ENCODE measurements at places on chromosomes 13 and 19.

DNA sequence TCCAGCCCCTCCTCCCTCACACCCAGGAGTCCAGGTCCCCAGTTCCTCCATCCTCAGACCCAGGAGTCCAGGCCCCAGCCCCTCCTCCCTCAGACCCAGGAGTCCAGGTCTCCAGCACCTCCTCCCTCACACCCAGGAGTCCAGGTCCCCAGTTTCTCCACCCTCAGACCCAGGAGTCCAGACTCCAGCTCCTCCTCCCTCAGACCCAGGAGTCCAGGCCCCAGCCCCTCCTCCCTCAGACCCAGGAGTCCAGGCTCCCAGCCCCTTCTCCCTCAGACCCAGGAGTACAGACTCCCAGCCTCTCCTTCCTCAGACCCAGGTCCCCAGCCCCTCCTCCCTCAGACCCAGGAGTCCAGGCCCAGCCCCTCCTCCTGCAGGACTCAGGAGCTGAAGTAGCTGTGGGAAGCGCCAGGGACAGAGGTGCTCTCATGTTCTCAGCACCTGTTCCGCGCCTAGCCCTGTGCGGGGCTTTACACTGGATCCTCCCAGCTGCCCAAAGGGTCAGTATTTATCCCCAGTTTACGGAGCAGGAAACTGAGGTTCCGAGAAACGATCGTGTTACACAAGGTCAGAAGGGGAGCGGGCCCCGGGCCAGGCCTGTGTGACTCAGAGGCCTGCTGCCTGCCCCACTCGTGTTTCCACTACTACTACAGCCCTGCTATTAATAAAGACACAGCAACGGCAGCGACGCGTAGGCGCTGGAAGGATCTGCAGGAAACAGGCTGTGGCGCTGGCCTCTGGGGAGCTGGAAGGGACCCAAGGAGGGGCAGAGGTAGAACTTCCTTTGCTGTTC, 1.7 kb upstream of the SBK3 start:
- DNase-seq = peak; percentile 61

GRCh38 chr13:28501547-28501946, 6.6 kb upstream of the FLT1 start:
- DNase-seq = no peak

DNA sequence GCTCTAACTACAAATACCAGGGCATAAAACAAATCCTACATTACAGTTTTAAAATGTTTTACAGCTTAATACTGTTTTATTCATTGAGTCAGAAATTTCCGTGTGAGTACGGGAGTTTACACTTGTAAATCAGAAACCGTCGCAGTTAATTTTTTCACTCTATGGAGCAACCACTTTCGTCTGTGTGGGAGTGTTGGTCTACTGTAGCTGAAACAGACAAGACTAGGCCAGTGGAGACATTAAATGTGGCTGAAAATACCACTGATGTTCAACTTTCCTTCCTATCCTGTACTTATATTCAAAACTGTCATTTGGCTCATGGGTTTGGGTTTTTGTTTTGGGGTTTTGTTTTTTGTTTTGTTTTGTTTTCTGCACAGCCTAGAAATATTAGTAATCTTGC, 268.7 kb downstream of the DCT start:
- DNase-seq = no peak

- DNase-seq = no peak
These were observed 13.2 kb upstream of the URI1 start for GRCh38 chr19:29928831-29929230.

- DNase-seq = no peak
These were observed 11.5 kb downstream of the CEACAM16 start for GRCh38 chr19:44710483-44710882.

GRCh38 chr19:2053601-2054389, 2.8 kb upstream of the MKNK2 start:
- DNase-seq = no peak

- no peak for DNase-seq
These were observed 23.9 kb downstream of the SLC25A42 start for GRCh38 chr19:19087676-19088075.

DNA sequence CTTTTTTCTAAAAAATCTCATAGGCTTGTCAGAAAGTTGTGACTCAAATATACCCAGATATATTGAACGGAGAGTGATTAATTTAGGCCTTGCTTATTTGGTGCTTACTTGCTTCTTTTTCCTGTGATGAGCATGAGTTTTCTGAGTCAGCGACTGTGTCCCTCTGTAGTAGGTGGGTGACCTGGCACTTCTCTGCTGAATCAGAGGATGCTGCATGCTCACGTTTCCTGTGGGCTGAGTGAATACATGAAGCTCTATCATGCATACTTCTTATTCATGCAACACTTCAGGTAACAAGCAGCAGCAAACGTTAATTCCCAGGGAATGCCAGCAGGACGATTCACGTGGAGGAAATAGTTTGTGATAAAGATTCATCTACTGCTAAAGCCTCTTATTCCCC, 245.0 kb downstream of the KLF5 start:
- DNase-seq = peak; percentile 4

- peak; percentile 88 for DNase-seq
These were observed 11.3 kb downstream of the PEAK3 start for GRCh38 chr19:2270423-2271233.

GRCh38 chr13:30027569-30028455, 177.4 kb upstream of the UBL3 start:
- DNase-seq = no peak

DNA sequence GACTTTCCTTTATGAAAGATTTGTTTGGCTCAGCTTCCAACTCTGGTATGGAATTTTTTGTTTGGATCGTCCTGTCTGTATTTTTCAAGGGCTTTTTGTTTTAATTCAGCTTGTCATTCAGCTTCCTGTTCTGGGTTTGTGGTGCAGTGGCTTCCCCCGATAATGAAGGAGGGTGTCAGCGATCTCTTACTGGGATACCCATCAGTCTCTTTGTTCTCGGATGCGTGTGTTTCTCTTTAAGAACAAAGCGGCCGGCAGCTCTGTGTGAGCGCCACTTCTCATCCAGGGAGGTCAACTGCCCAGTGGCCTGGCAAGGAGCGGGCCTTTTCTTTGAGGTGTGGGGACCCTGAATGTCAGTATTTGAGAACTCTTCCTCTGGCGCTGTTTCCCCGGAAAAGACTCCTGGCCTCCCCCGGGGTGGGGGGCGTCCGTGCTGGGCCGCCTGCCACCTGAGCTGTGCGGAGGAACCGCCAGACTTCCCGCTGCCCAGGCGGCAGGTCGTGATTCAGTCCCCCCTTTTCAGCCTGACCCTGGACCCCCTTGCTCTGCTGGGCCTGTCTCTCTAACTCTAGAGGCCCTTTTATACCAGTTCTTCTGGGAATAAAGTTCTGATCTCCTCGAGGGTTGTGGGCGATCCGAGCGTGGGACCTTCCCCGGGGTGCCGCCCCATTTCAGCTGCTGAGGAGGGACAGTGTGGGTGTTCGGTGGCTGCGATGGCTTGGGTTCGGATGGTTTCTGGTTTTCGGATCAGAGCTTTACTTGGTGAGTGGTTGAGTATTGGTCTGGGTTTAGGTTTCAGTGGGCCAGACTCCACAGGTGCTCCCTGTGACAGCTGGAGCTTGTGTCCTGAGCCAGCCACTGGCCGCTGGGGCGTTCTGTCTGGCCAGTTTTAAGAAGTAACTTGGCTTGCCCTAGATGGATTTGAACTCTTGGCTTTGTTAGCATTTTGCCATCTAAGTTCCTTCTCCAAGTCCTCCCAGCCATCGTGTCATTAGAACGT, 3.4 kb downstream of the SF3A2 start:
- peak; percentile 44 for DNase-seq

- DNase-seq = peak; percentile 3
These were observed 4.2 kb upstream of the TEX29 start for GRCh38 chr13:111316161-111316730.

DNA sequence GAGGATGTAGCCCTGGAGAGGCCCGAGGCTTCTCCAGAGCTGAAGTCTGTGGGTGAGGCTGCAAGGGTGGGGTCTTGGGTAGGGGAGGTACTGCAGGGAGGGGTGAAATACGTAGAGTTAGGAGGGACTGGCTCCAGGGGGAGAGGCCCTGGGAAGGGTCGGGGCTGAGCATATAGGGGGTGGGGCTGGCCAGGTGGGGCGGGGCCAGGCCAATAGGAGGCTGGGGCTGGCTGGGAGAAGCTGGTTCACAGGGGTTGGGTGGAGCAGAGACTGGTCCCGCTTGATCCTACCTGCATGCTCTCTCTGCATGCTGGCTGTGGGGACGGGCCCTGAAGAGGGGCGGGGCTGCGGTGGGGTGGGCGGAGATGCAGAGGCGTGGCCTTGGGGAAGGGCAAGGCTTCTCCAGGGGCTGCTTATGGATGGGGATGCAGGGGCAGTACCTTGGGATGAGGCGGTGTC, 51.9 kb downstream of the CELF5 start:
- DNase-seq = no peak

- DNase-seq = peak; percentile 63
These were observed 19.9 kb downstream of the GADD45B start for GRCh38 chr19:2495651-2496316.

GRCh38 chr19:49151267-49152118, 3.7 kb downstream of the HRC start:
- DNase-seq = peak; percentile 29

- DNase-seq = no peak
These were observed 17.0 kb upstream of the NCCRP1 start for GRCh38 chr19:39179754-39180153.

DNA sequence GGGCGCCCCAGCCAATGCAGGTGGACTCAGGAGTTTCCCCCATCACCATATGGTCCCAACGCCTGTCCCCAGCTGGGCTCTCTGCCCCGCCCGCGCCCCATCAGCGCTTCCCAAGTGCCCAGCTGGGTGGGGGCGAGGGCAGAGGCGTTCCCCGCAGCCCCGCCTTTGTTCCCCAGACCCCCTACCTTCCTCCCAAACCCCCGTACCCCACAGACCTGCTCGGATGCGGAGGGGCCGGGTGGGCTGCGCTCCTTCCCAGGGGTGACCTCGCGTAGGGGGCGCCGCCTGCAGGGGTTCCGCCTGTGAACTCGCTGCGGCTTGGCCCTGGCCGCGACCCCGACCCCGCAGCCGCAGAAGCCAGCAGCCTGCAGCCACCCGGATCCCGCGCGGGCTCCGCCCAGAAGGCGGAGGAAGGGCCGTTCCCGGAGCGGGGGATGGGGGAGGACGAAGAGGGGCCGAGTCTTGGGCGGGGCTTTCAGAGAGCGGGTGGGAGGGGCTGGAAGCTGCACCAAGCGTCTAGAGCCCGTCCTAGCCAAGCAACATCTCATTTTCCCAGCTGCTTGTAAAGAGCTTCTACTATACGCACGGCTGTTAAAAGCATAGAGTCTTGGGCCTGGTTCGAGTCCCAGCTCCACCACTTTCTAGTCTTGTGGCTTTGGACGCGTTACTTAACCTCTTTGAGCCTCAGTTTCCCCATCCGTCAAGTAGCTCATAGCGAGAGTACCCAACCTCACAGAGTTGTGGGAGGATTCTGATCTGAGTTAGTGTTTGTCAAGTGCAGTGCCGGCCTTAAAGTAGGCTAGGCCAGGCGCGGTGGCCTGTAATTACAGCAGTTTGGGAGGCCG, at the start of gene RAB3D:
Gene RAB3D (minus strand): TSS at position 404 of the 845 bp plus-strand sequence. CDS start 2,258 bp downstream, outside the sequence.
- peak; percentile 82 for DNase-seq

DNA sequence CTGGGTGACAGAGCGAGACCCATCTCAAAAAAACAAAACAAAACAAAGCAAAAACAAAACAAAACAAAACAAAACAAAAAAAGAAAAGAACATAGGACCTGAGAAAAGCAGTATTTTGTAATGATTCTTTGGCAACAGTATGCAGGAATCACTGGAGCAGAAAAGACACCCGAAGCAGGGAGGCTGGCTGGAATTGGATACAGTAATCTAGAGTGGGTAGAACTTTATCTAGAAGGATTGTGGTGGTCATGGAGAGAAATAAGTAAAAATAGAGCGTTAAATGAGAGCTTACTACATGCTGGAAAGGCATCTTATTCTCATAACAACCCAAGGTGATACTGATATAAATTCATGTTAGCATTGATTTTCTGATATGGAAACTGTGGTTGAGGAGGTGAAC, 51.2 kb downstream of the KLF5 start:
- DNase-seq = no peak

GRCh38 chr13:102852556-102852955, 6.7 kb downstream of the ERCC5 start:
- no peak for DNase-seq

DNA sequence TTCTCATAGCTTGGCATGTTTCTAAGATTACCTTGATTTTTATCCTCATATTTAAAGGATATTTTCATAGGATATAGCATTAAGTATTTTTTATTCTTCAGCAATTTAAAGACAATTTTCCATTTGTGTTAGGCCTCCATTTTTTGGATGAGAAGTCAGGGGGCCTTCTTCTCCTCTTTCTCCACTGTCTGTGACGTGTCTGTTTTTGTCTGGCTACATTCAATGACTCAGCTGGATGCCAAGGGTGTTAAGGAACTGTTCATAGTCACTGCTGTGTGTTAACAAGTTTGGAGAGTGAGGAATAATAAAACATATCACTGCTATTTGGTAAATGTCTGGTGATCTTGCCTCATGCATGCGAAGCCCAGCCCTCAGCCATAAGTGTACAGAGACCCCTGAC, 36.4 kb downstream of the ZNF582 start:
- no peak for DNase-seq

DNA sequence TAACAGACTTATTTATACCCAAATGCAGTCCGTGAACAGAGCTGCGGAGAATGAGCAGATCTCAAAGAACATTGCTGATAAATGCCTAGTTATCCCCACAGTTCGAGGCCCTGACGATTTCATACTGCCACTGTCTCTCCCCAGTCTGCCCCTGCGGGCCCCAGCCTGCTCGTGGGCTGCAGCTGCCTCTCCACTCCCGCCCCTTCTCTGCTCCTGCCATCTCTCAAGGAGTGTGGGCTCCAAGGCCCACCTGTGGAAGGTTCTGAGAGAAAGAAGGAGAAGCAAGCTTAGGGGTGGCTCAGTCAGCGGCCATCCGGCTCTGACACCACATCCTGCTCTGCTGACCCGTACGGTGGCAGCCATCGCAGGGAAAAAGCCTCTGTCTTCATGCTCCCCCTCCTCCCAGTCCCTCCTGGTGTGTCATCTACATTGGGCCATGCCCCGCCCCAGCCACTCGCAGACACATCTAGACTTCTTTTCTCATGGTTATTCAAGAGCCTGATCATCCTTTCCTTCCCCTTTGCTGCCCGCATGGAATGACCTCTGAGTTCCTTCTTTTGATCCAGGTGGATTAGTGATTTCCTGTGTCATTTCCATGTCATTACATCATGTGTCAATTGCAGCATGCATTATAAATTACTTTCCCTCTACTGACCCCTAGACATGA, 52.0 kb downstream of the EPS15L1 start:
- DNase-seq = no peak

- DNase-seq = no peak
These were observed 4.7 kb downstream of the TEX30 start for GRCh38 chr13:102768909-102769308.

GRCh38 chr13:93476175-93476574, 249.6 kb downstream of the GPC6 start:
- peak; percentile 68 for DNase-seq

- DNase-seq = no peak
These were observed 312.7 kb downstream of the FGF14 start for GRCh38 chr13:102089177-102089576.

GRCh38 chr19:13054626-13055212, 47.9 kb downstream of the LYL1 start:
- DNase-seq = no peak

- DNase-seq = no peak
These were observed 119.4 kb downstream of the UQCRFS1 start for GRCh38 chr19:29093553-29093908.

All from fibroblast of skin of scalp (primary cell).